ENCODE measurements at places on chromosomes 7 and 10. TPM values are rescaled to one million over a fixed set of nuclear protein-coding genes. Genes with fewer than 3 reads are reported as not detected.

DNA sequence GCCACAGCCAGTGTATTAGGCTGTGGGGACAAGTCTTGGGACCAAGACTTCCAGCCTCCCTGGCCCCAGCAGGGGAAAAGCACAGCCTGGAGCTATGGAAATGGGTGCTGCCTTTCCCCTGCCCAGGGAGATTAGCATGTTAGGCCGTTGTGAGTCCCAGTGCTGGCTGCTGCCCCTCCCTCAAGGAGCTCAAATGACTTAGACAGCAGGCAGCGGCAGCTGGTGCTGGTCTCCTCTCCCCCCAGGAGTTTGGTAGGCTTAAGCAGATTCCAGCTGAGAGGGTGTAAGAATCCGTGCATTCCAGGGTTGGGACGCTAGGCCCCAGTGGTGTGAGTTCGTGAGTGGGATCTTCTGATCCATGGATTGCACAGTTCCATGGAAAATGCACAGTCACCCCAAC, 301.5 kb upstream of the PHF14 start:
- H3K27me3 ChIP-seq = peaks cover 5% of the 10 kb centered on the region
- H3K4me3 ChIP-seq = no peak overlapping the region
- H3K4me1 ChIP-seq = no peaks in the 10 kb centered on the region
- peaks cover 4% of the 10 kb centered on the region for H3K36me3 ChIP-seq
- no peak for DNase-seq

Gene LIPK
- not detected for total RNA-seq

DNA sequence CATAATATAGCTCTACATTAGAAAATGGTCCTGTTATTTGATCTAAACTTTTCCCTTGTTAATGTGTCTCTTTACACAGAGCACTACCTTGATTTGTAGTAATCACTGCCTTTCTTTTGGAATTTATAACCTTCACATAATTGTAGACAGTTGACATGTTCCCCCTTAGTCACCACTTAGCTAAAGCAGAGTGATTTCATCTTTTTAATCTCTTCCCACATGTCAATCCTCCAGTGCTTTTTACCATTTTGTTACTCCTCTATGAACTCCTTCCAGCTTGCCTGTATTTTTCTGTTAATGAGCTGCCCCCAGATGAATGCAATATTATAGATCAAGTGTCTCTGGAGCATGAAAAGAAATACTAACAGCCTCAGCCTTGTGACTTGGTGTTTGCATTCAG, 2.6 kb upstream of the PPP1R3A start:
- no peak overlapping the region for H3K4me3 ChIP-seq
- no peaks in the 10 kb centered on the region for H3K4me1 ChIP-seq
- no peaks in the 10 kb centered on the region for H3K27me3 ChIP-seq
- H3K36me3 ChIP-seq = no peaks in the 10 kb centered on the region
- no peak overlapping the region for H3K27ac ChIP-seq

Gene PRF1
- total RNA-seq = 14.7 TPM

DNA sequence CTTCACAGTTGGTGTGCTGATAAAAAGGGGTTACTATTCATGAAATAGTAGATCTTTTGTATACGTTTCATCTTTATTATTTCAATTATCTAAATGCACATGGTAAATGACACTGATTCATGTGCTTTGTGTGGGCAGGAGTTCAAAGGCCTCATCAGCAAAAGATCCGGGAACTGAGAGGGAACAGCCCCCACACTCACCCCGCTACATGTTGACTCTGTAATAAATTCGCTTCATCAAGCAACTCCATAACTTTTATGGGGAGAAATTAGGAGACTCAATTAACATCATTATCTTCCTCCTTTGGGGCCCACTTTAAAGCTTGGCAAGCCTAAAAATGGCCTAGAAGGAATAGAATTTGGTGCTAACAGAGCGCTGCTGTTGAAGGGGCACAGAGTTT, 250.7 kb upstream of the BMPER start:
- DNase-seq = no peak
- H3K4me3 ChIP-seq = no peak overlapping the region
- H3K27ac ChIP-seq = no peak overlapping the region
- peaks cover 18% of the 10 kb centered on the region for H3K36me3 ChIP-seq
- H3K4me1 ChIP-seq = peaks cover 6% of the 10 kb centered on the region

- H3K4me3 ChIP-seq = no peak overlapping the region
- DNase-seq = no peak
- peaks cover 3% of the 10 kb centered on the region for H3K27me3 ChIP-seq
- no peak overlapping the region for H3K27ac ChIP-seq
Observed at GRCh38 chr10:126169899-126170298, 218.4 kb downstream of the ADAM12 start.

Gene RBM20
- 0.93 TPM for total RNA-seq

GRCh38 chr10:24791084-24791726, 67.5 kb upstream of the ARHGAP21 start:
- no peak overlapping the region for H3K27ac ChIP-seq
- H3K36me3 ChIP-seq = no peaks in the 10 kb centered on the region
- H3K4me1 ChIP-seq = no peaks in the 10 kb centered on the region
- H3K4me3 ChIP-seq = no peak overlapping the region
- no peak for DNase-seq
- no peaks in the 10 kb centered on the region for H3K27me3 ChIP-seq

- no peak for DNase-seq
- peaks cover 40% of the 10 kb centered on the region for H3K27me3 ChIP-seq
Observed at GRCh38 chr7:22564511-22565045, 64.6 kb upstream of the STEAP1B start.

- peak overlapping the region; percentile 93 for H3K27ac ChIP-seq
- H3K27me3 ChIP-seq = no peaks in the 10 kb centered on the region
- H3K4me1 ChIP-seq = peaks cover 30% of the 10 kb centered on the region
- peak overlapping the region; percentile 82 for H3K4me3 ChIP-seq
- DNase-seq = peak; percentile 28
- H3K36me3 ChIP-seq = peaks cover 21% of the 10 kb centered on the region
Observed at GRCh38 chr7:1160670-1161021, 650 bp upstream of the ZFAND2A start.

DNA sequence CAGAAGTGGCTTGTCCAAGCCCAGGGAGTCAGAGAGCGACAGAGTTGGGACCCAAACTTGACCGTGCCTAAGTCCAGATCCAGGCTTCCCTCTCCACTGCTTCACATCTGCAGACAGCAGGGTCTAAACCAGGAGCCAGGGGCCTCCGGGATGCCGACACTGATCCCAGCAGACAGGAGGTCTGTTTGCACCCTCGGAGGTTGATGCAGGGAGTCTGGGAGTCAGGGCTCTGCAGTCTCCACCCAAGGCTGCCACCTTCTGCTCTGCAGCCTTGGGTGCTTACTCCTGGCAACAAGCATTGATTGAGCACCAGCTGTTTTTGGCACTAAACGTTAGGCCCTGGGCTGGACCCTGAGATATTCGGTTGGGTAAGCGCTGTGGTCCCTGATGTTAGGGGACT, 21.0 kb downstream of the ELFN1 start:
- H3K27ac ChIP-seq = peak overlapping the region; percentile 9
- no peaks in the 10 kb centered on the region for H3K4me1 ChIP-seq

GRCh38 chr7:30713392-30713791, 31.1 kb upstream of the CRHR2 start:
- no peaks in the 10 kb centered on the region for H3K4me1 ChIP-seq
- no peak overlapping the region for H3K27ac ChIP-seq
- no peak overlapping the region for H3K4me3 ChIP-seq
- no peaks in the 10 kb centered on the region for H3K27me3 ChIP-seq
- peaks cover 18% of the 10 kb centered on the region for H3K36me3 ChIP-seq

- H3K4me3 ChIP-seq = no peak overlapping the region
- no peak overlapping the region for H3K27ac ChIP-seq
- H3K36me3 ChIP-seq = no peaks in the 10 kb centered on the region
- no peaks in the 10 kb centered on the region for H3K4me1 ChIP-seq
- peaks cover 4% of the 10 kb centered on the region for H3K27me3 ChIP-seq
Observed at GRCh38 chr10:120996456-120997034, 145.4 kb downstream of the WDR11 start.

- peak overlapping the region; percentile 75 for H3K27ac ChIP-seq
- H3K4me3 ChIP-seq = no peak overlapping the region
- H3K27me3 ChIP-seq = no peaks in the 10 kb centered on the region
- DNase-seq = no peak
- peaks cover 2% of the 10 kb centered on the region for H3K4me1 ChIP-seq
- peaks cover 7% of the 10 kb centered on the region for H3K36me3 ChIP-seq
Observed at GRCh38 chr10:35216303-35216905, 89.8 kb downstream of the CREM start.

- no peak overlapping the region for H3K4me3 ChIP-seq
- peak overlapping the region; percentile 5 for H3K27ac ChIP-seq
- peaks cover 11% of the 10 kb centered on the region for H3K4me1 ChIP-seq
- no peak for DNase-seq
- no peaks in the 10 kb centered on the region for H3K36me3 ChIP-seq
- no peaks in the 10 kb centered on the region for H3K27me3 ChIP-seq
Observed at GRCh38 chr7:22698767-22699166, 28.2 kb upstream of the IL6 start.

GRCh38 chr10:99993701-99994689, 15.8 kb downstream of the DNMBP start:
- peak overlapping the region; percentile 77 for H3K27ac ChIP-seq
- peaks cover 3% of the 10 kb centered on the region for H3K36me3 ChIP-seq
- H3K27me3 ChIP-seq = no peaks in the 10 kb centered on the region
- H3K4me1 ChIP-seq = peaks cover 36% of the 10 kb centered on the region
- peak overlapping the region; percentile 65 for H3K4me3 ChIP-seq
